ENCODE measurements at places on chromosomes 2 and 18.
A peak's percentile ranks its signal among the peaks of the same experiment; 100 is the strongest.

DNA sequence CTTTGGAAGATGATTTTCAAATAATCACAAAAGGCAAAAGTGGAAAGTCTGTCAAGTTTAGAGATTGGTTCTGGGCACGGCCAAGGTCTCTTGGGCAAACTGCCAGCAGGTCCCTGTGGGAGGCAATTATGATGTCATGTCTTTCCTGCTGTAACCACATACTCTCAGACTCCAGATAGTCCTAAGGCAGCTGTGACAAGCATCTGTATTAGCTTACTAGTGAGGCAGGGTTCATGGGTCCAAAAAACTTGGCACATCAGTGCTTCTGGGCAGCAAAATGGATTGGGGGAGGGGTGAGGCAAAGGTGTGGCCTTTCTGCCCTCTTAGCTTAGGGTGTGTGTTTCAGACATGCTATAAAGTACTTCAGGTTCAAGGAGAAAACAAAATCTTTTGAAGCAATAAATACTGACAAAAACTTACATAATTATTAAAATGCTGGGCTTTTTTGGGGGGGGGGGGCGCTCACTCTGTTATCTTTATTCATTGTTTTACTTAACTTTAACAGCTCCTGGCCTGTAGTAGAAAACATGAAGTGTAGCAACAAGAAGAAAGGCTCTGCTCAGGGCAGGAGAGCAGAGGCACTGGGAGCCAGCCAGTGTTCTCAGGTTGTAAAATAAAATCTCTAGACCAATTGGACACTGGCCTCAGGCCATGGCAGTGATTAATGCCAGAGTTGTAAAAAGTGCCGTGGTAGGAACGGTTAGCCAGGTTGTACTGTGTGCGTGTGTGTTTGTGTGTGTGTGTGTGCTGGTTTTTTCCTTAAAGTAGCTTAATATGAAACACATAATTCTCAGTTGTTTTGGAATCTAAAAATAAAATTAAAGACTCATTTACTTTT, 14.3 kb upstream of the TANC1 start:
- DNase-seq, result peak; percentile 54

GRCh38 chr18:48352051-48352755, 57.0 kb downstream of the ZBTB7C start:
- no peak for DNase-seq

- DNase-seq, result no peak
Observed at GRCh38 chr2:203909261-203909967, 27.1 kb upstream of the ICOS start.

- no peak for DNase-seq
Observed at GRCh38 chr2:232699110-232699509, 2.0 kb downstream of the GIGYF2 start.

- DNase-seq, result no peak
Observed at GRCh38 chr18:61948846-61949438, 56.1 kb upstream of the RNF152 start.

GRCh38 chr18:37657493-37657892, 91.9 kb upstream of the CELF4 start:
- no peak for DNase-seq

DNA sequence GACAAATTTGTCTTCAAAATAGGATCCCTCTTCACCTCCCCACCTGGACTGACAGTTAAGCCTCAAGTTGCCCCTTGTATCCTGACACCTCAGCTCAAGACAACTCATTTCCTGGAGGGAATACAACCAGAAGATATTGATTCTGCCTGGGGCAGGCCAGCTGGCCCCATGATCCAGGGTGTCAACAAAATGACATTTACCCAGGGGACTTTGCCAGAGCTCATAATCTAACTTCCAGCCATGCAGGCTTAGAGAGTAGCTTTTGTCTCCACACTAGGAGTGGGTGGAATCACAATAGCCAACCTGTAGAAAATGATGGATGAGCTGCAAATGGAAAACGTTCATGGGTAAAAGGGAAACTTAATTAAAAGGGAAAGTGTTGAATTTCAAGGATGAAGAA, 220.1 kb upstream of the DPP10 start:
- DNase-seq, result no peak

- DNase-seq, result no peak
Observed at GRCh38 chr2:98828369-98828744, 97.4 kb upstream of the MGAT4A start.

DNA sequence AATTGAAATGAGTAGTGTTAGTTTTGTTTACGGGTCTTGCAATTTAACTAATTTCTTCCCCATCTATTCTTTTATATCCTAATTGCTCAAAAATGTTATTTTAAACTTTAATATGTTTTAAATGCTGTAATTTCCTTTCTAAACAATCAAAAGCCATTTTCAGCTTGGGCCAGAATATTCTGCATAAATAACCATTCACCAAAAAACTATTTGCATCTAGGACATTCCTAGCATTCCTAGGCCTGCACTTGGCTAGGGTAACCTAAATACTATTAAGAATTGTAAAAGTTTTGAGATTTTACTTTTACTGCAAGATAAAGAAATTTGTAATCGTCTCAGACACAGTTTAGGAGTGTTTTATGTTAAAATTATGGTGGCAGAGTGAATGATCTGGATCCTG, 7.8 kb upstream of the ETAA1 start:
- no peak for DNase-seq

DNA sequence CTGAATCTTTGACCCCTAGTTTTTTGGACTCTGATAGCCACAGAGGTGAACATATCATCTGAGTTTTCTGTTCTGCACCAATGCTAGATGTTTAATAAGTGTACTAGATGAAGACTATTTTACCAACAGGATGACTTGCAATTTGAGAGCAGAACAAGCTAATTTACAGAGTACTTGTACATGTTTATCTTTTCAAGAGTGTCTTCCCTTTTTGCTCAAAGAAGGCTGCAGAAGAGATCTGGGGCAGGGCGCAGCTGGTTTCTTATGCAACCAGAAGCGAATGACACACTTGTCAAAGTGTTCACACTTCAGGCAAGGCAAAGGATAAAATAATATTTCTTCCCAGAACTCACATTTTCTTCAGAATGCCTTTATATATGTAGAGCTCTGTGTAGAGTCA, 86.0 kb downstream of the VWA3B start:
- DNase-seq, result no peak

Measured in NCI-H187 (cell line).